Fibroblast of skin of back (primary cell): ENCODE measurements at places on chromosomes 7 and 10.
A peak's percentile ranks its signal among the peaks of the same experiment; 100 is the strongest.

- no peak for DNase-seq
These were observed 150.6 kb downstream of the CACNB2 start for GRCh38 chr10:18290651-18291313.

DNA sequence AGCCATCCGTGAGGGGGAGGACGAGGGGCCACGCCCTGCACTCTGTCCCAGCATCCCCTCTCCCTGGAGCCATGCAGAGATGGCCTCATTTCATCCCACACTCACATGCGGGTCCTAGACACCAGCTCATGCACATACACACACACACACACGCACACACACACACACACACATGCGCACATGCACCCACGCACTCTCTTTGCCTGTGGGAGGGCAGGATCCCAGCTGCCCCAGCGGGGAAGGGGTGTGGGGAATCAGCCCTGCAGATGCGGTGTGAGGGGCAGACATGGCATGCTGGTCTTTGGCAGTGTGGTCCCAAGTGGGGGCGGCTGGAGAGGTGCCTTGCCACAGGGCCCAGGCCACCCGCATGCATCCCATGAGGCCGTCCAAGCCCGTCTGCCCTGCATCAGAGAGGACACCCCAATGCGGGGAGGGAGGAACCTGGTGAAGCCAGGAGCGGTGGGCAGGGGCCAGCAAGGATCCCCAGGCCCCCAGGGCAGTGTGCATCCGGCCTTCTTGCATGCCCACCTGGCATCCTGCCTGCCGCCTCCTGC is 68.1 kb downstream of the LHPP start:
- no peak for DNase-seq

- no peak for DNase-seq
These were observed 441.9 kb upstream of the NPVF start for GRCh38 chr7:25669961-25670841.

DNA sequence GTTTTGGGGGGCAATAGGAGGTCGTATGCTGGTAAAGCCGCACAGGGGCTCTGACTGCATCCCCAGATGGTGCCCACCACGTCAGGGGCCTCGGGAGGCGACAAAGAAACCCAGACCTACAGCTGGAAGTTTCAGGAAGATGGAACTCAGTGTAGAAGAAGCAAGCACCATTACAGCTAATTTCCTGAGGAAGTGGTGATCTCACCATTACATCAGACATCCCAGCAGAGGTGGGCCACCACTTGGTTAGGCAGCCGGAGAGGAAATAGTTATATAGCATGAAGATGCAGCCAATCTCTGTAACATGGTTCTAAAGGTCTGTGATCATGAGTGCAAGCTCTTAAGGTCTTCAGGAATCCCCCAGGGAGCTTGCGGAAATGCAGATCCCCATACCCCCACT is 127.3 kb upstream of the PCBD1 start:
- no peak for DNase-seq

GRCh38 chr7:26603631-26604030 is 260.8 kb downstream of the SKAP2 start:
- peak; percentile 1 for DNase-seq

DNA sequence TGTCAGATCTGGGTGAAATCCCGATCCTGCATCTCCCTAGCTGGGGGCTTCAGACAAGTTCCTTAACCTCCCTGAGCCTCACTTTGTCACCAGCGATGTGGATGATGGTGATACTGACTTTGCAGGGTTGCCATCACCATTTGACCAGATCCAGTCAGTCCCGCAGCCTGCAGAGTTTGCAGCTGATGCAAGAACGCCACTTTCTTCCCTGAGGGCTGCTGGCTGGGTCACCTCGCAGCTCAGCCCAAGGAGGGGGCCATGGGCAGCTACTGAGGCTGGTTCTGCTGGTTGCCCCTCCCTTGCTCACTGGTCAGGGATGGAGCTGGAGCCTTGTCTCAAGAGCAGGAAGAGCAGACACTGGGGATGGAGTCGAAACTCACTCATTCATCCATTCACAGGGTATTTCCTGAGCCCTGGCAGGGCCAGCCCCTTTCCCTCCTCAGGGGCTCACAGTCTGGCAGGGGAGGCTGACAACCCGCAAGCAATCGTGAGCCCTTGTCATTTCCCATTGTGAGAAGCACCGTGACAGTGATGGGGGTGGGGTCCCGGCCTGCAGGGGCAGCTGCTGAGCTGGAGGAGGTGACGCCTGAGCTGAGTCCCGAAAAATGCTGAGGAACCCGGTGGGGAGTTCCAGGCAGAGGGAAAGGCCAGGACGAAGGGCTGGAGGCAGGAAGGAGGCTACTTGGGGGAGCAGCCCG is 111.1 kb upstream of the TCF7L2 start:
- DNase-seq: no peak

- DNase-seq: no peak
These were observed 120.1 kb downstream of the PHTF2 start for GRCh38 chr7:77918676-77919075.

- DNase-seq: no peak
These were observed 177.7 kb downstream of the SKIDA1 start for GRCh38 chr10:21347785-21348170.

DNA sequence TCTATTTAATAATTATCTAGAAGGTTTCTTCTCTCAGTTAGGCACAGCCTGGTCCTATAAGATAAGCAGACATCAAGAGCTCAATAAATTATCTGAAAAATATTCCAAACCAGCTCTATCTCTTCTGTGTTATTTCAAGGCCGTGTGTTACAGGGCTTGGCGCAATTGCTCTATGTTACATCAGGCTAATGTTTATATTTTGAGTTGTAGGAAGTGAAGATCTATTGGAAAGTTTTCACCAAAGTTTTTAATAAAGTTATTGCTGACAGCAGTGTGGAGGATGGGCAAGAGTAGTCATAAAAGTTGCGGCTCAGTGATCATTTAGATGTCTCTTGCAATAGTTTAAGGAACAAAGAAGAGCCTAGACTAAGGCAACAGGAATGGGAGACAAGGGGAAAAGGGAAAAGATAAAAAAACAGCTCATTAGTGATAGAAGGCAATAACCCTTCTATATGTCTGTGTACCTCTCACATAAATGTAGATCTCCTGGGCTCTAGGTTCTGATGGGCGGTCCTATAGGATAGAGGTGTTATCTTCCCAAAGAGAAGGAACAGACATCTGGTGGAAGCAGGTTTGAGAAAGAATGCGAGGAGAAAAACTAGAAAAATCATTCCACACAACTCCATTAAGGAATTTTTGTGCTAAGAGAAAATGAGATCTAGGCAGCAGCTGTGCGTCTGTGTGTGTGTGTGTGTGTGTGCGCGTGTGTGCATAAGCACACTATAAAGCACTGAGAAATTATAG is 5.9 kb upstream of the ANKRD7 start:
- DNase-seq: no peak
